Activated naive CD8-positive, alpha-beta T cell treated with anti-CD3 and anti-CD28 coated beads, Interleukin-2, amount 50 U/mL, for 24 hours (primary cell): ENCODE measurements at places on chromosomes 12 and 14.

- DNase-seq = no peak
These were observed 49.5 kb upstream of the DLK1 start for GRCh38 chr14:100677152-100677551.

DNA sequence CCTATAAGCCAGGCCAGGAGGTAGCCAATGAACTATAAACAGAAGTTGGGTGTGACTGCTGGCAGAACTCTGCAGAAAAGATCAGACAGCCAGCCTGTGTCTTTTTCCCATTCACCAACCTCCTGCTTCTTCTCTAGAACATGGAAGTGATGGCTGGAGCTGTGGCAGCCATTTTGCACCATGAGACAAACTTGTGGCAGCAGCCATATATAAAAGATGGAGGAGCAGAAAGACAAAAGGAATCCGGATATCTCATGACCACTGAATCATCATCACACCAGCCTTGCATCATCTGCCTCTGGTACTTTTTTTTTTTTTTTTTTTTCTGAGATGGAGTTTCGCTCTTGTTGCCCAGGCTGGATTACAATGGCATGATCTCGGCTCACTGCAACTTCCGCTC lies 8.7 kb downstream of the BEGAIN start:
- no peak for DNase-seq

- no peak for DNase-seq
These were observed 8.0 kb downstream of the ASCL1 start for GRCh38 chr12:102965281-102966155.

- no peak for DNase-seq
These were observed 1589.7 kb upstream of the FLRT2 start for GRCh38 chr14:83940253-83940652.

DNA sequence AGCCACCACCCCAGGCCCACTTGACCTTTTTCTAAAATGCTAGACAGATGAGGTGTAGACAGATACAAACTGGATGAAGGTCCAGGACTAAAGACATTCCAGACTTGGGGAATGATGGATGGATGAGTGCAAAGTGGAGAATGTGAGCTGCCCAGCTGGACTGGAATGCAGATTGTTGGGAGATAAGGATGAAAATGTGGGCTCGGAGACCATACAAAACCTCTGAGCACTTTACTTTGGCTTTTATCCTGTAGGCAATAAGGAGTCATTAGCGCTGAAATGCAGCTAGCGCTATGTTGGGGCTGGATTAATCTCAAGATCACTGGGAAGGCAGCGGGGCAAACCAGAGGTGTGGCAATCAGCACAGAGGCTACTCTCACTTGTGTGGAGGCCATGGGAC lies 64.7 kb upstream of the GNPNAT1 start:
- DNase-seq = no peak

DNA sequence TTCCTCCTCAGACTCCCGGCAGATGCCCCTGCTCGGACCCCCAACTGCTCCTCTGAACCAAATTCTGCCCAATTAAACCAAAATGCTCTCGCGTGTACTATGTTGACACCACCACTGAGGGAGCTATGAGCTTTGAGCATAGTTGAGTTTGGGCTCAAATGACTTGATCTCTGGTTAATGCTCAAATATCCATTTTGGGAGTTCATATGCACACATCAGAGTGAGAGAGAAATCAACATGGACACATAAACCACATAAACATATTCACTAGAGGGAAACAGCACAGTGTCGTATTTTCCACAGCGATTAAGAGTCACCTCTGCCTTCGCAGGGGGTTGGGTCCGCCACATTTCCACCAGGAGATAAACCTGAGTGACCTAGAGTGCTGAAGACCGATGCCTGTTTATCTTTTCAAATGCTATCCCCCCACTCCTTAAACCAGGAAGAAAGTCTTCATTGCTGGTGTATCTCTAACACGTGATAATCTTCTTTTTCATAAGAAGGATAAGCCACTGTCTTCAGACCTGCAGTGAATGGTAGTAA lies 59.4 kb upstream of the FOXN3 start:
- DNase-seq = no peak

- no peak for DNase-seq
These were observed 263.9 kb downstream of the KTN1 start for GRCh38 chr14:55843718-55844403.

- DNase-seq = no peak
These were observed 6.5 kb downstream of the MBIP start for GRCh38 chr14:36313898-36314297.

DNA sequence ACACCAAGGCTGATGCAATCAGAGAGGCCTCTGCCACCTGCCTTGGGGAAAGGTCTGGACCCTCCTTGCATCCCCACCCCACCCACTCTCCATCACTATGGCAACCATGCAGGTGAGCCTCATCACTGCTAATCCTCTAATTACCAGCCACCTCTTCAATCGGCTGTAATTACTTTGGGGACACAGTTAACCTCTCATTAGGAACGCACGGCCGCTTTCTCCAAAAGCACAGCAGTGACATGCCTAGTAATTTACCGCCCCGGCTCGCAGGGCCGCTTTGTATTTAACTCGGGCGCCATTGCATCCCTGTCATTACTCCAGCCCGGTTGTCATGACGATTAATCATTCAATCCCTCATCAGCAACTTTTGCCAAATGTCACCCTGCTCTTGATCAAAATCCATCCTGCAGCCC lies 36.3 kb upstream of the FAM222A start:
- no peak for DNase-seq

- peak; percentile 56 for DNase-seq
These were observed 72.9 kb downstream of the TRAFD1 start for GRCh38 chr12:112198120-112198733.

- DNase-seq = no peak
These were observed 35.8 kb downstream of the NUMB start for GRCh38 chr14:73422515-73422914.

DNA sequence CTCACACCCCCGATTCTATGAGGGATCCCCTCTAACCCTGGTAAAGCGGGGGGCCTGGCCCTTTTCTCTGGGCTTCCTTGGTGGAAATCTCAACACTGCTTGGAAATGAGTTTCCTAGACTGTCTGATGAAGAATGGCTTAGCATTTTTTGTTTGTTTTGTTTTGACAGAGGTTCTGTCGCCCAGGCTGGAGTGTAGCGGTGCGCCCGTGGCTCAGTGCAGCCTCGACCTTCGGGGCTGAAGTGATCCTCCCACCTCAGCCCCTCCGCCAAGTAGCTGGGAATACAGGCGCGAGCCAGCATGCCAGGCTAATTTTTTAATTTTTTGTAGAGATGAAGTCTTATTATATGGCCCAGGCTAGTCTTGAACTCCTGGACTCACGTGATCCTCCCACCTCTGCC lies 30.3 kb downstream of the TC2N start:
- no peak for DNase-seq

- DNase-seq = peak; percentile 93
These were observed at the start of gene SLC35E3 for GRCh38 chr12:68745904-68746571. Gene SLC35E3, plus strand, starts transcription at chr12:68746176. Its CDS starts 202 bp downstream, at chr12:68746378.

DNA sequence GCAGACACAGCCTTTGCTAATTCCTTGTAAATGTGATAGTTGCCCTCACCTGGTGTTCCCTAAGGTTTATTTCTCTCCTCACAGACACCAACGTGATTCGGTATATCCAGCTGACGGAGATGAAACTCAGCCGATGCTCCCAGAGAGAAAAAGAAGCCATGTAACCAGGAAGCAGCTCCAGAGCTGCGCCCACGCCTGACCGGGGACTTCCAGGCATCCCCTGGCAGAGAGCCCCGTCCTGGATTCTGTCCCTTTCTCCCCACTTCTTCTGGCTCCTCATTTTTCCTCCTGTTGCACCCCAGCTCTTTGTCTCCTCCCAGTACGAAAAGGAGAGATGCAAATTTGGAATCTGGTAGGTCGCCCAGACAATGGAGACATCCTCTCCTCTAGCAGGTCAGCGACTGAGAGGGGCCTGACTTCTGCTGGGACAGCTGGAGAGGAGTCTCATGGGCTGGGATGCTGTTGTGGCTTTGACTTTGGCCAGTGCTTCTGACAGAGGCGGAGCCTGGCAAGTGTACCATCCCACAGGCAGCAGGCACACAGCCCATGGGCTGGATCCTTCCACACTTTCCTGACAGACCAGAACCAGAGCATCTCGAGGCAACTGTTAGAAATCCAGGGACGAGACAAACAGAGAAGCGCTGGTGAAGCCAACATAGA lies 29.4 kb downstream of the TTC9 start:
- no peak for DNase-seq

- DNase-seq = peak; percentile 100
These were observed 19.3 kb downstream of the HPD start for GRCh38 chr12:121839106-121839992.

DNA sequence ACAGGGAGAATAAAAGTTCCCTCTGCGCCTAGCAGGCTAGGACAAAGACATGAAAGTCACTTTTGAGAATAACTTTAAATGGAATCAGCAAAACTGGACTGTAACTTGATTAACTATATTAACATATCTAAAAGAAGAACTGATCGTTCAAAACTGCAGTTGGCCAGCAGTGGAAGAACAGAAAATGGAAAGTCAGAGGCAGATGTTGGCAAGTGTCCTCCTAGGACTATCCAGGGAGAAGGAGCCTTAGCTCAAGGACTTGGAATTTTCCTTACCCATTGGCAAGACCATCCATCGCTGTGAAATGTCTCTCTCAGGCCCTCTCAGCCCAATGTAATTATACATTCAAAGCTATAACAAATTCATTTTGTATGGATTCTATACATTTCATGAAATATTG lies 419.7 kb downstream of the ATP23 start:
- no peak for DNase-seq

- DNase-seq = no peak
These were observed 96.8 kb upstream of the IFNG-AS1 start for GRCh38 chr12:67892259-67893021.

- DNase-seq = no peak
These were observed 7.1 kb downstream of the RAPGEF3 start for GRCh38 chr12:47751561-47751960.

DNA sequence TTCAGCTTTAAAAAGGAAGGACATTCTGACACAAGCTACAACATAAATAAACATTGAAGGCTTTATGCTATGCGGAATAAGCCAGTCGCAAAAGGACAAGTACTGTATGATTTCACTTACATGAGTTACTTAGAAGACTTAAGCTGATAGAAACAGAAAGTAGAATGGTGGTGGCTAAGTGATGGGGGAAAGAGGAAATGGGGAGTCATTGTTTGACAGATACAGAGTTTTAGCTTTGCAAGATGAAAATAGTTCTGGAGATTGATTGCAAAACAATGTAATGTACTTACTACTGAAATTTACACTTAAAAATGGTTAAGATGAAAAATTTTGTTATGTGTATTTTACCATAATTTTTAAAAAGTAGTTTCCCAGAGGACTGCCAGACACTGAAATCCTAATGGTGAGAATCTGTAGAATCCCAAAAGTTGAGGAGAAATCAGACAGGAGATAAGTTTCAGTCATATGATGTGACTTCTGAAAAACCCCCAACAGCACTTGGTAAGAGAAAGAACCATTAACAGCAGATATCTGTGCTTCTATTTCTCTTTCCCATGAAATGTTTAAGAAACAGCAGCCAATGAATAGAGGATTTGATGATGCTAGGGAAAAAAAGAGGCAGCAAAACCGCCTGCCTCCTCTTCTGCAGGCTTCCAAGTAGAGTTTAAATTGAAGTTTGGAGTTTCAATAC lies 16.6 kb upstream of the CLEC2A start:
- DNase-seq = no peak

DNA sequence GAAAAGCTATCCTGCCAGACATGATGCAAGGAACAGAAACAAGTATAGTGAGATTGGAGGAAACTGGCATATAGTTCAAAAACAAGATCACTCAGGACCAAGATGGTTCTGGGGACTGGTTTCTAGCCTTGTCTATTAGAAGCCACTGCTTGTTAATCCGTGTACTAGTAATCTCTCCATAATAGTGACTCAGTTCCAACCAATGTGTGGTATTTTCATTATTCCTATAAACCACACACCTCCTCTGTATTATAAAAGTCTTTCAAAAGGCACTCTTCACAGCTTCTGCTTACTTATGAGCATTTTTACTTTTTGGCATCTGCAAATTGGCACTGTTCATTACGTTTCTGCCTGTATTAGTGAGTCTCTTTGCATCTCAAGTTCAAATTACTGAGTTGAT lies 140.3 kb downstream of the SLC6A15 start:
- DNase-seq = no peak

DNA sequence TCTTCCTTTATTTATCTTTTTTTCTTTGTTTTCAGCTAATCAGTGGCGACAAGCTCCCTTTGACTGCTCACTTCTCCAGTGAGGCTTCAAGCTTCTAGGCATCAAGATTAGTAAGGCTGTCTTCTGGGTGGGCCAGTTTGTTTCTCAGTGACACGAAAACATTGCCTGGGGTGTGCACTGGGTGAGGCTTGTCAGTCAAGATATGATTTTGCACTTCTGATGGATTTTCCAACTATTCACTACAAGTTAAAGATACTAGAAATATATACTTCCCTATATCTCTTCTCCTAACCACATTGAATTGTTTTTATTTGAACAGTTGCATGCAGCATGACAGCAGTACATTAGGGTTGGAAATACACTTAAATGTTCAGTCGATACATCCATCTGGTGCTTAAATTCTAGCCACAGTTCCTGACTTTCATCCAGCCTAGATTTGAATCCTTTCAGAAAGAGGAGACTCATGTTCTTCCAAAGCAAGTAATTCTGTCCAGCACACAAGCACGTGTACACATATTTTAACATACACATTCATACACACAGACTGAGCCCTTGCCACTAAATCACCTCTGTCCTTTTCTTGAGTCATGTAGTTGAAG lies 275.6 kb upstream of the NOVA1 start:
- DNase-seq = no peak
